ENCODE measurements at places on chromosomes 7 and 10.

DNA sequence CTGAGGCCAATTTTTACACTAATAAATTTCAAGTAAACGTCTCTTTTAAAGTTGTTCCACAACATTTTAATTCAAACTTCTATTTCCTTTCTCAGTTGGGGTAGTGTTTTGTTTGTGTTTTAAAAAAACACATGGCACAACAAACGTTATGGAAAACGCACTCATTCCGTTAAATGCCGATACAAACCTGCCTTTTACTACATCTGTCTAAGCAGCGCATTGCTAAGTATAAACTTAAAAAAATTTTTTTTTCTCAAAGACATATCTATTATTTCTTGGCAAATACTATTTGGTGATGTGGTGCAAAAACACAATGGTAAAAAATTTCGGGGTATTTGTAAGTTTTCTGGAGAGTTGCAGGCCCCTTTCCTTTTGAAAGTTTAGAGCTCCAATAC lies 1.4 kb downstream of the SKIDA1 start:
- no peak for DNase-seq

DNA sequence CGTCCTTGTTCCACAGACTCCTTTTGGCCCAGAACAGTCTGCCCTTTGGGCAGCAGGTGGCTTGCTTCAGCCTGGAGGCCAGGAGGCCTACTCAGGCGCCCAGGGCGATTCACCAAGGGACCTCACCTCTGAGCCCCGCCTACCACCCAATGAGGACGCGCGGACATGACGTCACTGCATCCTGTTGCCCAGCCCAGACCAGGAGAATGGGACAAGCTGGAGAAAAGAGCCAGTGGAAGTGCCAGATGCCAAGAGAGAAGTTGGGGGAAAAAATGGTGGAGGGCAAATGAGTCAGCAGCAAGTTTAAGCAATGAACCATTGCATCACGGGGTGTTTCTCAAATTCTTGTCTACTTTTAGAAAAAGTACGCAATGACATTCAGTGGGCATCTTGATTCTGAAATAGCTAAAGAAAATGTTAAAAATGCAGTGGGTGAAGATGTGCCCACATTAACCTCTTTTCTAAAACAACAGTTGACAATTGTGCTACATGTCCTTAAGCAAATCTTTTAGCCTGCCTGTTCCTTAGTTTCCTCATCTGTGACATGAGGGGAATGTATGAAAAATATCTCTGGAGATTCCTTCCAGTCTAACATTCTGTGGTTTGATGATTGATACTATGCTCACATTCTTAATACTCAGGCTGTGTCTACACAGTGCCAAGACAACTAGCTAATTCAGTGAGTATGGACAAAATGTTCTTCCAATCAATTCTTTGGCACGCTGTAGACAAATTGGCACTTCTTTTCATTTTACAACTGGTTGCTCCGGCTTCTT lies 23.9 kb upstream of the LEP start:
- no peak for DNase-seq

DNA sequence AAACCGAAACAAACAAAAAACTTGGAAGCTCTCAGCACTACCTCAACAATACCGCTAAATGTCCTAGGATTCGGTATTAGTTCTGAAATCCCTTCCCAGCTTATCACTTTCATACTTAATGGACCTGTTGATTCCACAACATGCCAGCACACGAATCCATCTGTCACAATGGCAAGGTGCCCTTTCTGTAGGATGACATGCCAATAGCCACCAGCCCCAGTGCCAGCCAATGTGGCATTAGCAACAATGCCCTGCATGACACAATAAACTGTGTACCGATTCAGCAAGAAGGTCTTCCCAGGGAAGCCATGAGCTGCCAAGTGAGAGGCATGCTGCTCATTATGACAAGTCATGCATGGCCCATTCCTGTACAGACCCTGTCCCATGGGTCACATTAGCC lies 35.6 kb upstream of the CHCHD3 start:
- DNase-seq = no peak

DNA sequence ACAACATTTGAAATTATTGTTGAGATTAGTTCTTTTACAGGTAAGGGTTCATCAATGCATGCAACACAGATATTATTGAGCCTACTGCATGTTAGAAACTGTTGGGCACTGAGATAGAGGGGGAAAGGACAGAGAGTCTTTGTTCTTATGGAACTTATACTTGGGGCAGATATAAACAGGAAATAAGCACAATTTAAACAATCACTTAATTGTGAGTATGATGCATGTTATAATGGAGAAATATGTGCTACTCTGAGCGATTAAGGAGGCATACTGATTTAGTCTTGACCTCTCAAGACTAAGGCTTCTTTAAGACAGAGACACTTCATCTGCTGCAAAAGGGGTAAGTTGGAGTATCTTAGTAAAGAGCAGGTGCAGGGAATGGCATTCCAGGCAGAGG lies 593.3 kb downstream of the CCSER2 start:
- no peak for DNase-seq

GRCh38 chr7:141122736-141123135 lies 48.9 kb downstream of the TMEM178B start:
- no peak for DNase-seq

GRCh38 chr7:150897502-150898474 lies 45.5 kb downstream of the AOC1 start:
- no peak for DNase-seq

DNA sequence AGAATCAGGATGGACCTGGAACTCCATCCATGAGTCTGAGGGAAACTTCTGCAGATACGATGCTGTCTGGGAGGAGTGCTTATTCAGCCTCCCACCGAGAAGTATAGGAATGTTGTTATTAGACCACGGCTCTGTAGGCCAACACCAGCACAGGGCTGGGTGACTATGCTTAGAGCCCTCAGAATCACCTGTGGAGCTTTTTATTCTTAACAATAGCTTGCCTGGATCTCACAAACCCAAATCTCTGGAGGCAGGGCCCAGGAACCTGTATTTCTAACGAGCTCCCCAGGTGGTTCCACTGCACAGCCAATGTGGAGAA lies 55.6 kb upstream of the ARID5B start:
- DNase-seq = no peak

- DNase-seq = no peak
Observed at GRCh38 chr7:106767498-106768323, 97.4 kb upstream of the PIK3CG start.

DNA sequence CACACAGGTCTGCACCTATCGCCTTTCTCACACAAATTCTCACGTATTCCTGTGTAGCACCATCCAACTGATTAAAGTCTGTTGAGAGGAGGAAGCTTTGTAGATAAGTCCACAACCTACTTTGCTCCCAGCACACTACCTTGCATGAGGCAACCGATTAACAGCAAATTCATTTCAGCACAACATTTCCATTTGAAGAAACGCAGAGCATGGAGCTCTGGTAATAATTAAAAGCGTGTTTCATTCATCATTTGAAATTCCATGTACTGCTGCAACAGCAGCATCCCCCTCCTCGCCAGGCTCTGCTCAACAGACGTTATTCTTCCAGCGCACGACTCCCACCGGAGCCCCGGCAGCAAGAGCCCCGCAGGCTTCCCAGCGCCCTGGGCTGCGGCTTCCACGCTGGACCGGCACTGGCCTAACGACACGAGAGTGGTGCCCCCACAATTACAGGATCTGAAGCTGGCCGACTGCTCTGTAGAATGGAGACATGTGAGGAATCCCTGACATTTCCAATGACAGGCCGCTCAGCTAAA lies 118.8 kb downstream of the DIP2C start:
- no peak for DNase-seq

GRCh38 chr7:1981201-1981877 lies 251.4 kb downstream of the MAD1L1 start:
- DNase-seq = no peak

DNA sequence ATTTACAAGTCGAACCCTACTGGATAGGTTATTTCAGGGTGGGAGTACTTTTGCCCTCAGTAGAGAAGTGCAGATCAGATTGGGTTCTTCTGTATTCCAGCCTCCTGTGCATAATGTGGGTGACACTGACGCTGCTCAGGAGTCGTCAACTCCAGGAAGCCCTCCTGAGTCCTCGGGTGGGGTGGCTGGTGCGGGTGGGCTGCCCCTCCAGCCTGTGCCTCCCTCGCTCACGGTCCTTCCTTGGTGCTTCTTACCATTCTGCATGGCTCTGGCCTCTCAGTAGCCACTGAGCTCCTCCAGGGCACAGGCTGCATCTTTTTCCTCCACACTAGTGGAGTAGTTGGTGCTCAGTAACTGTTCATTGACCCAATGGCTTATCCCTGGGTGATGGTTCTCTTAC lies 4.3 kb downstream of the CDH23 start:
- no peak for DNase-seq

- DNase-seq = no peak
Observed at GRCh38 chr7:130293521-130293920, 560 bp downstream of the CPA4 start.

DNA sequence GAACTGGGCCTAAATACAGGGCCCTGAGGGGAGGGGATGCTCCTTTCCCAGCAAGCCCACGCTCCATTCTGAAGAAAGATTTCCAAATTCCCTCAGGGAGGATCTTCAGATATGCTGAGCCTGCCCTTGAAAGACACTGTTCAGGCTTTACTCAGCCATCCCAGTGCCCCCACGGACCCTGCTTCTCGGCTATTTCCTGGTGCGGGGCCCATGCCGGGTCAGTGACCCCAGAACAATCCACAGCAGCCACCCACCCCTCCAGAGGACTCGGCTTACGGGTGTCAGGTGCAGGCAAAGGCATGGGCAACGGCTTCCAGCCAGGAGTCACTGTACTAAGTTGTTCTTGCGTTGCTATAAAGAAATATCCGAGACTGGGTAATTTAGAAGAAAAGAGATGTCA lies 137.1 kb downstream of the OAT start:
- no peak for DNase-seq

- DNase-seq = no peak
Observed at GRCh38 chr10:11560076-11560709, 51.3 kb downstream of the USP6NL start.

- no peak for DNase-seq
Observed at GRCh38 chr10:35926846-35927245, 284.8 kb upstream of the FZD8 start.

- DNase-seq = no peak
Observed at GRCh38 chr10:131963350-131963749, 18.4 kb downstream of the BNIP3 start.

DNA sequence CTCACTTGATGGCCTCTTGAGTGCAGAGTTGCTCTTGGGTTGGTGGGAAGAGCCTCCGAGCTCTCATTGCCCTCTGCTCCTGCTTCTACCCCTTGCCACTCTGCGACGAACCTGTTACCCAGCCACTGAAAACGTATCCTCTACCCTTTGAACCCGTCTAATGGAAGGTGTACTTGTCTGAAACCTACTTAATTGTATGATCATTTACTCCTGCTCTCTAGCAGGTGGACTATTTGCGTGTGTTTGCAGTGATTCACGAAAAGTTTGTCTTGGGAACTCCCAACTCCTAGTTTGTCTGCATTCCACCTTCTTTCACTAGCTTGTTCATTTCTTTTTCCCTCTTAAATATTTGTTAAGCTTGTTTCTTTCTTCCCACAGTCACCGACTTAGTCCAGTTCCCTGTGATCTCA lies 503 bp downstream of the CROT start:
- DNase-seq = no peak

- DNase-seq = no peak
Observed at GRCh38 chr10:51950996-51951555, 251.7 kb upstream of the CSTF2T start.

DNA sequence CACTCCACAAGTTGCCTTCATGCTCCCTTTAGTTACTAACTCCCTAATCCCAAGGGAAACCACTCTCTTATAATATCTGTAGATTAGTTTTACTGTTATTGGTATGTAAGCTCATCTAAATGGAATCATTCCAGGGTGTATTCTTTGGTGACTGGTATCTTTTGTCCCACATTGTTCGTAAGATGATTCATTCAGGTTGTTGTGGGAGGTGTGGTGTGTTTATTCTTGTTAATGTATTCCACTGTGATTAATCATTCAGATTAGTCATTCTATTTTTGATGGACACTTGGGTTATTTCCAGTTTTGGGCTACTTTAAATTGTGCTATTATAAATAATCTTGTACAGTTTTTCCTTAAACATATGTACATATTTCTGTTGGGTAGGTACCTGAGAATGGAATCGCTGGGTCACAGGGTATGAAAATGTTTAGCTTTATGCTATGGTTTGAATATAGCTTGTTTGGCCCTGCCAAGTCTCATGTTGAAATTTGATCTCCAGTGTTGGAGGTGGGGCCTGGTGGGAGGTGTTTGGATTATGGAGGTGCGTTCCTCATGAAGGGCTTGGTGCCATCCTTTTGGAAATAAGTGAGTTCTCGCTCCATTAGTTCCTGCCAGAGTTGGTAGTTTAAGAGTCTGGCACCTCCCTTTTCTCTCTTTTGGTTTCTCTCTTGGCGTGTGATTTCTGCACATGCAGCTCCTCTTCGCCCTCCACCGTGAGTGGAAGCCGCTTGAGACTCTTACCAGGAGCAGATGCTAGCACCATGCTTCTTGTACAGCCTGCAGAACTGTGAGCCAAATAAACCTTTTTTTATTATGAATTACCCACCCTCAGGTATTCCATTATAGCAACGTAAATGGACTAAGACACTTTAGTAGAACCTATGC lies 13.8 kb downstream of the BTRC start:
- no peak for DNase-seq

GRCh38 chr10:22253580-22253882 lies 35.7 kb upstream of the EBLN1 start:
- no peak for DNase-seq

- peak; percentile 55 for DNase-seq
Observed at GRCh38 chr10:43945094-43945730, 296.5 kb upstream of the ZNF32 start.

GRCh38 chr7:82729172-82730030 lies 285.8 kb upstream of the CACNA2D1 start:
- DNase-seq = peak; percentile 74

- DNase-seq = no peak
Observed at GRCh38 chr10:25901199-25901598, 32.8 kb upstream of the MYO3A start.

DNA sequence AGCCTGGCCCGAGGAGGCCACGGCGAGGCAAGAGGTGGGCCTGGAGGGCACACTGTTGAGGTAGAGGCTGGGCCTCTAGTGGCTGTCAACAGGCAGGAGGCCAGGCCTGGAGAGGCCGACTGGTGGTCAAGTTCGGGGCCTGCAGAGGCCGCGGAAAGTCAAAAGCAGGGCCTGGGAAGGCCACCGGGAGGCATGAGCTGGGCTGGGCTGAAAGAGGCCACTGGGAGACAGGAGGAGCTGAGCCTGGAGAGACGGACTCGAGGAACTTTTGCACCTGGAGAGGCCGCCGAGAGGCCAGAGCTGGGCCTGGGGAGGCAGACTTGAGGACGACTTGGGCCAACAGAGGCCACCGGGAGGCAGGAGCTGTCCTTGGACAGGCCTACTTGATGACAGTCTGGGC lies 321.2 kb downstream of the ZNF479 start:
- DNase-seq = no peak

DNA sequence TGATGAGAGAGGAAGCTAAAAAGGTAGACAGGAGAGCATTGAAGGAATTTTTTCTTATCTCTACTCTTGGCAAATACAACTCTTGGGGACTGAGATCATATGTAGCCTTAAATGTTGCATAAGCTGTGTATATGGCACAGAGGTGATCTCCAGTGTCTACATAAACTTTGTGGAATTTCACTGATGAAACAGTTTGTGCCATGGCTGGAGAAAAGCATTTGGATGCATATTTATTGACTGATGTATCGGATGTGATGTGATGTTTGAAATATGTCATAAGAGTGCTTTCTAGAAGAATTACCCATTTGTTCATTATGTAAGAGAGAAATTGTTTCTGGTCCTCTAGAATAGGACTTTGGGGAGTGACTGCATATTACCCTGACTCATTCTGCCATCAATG lies 244.9 kb upstream of the LRRTM3 start:
- DNase-seq = no peak

GRCh38 chr10:116045366-116046356 lies 227.3 kb downstream of the GFRA1 start:
- DNase-seq = no peak

- DNase-seq = no peak
Observed at GRCh38 chr7:128693373-128694015, 21.4 kb downstream of the GARIN1A start.
